ENCODE measurements at places on chromosomes 16 and 17.
A peak's percentile ranks its signal among the peaks of the same experiment; 100 is the strongest.

DNA sequence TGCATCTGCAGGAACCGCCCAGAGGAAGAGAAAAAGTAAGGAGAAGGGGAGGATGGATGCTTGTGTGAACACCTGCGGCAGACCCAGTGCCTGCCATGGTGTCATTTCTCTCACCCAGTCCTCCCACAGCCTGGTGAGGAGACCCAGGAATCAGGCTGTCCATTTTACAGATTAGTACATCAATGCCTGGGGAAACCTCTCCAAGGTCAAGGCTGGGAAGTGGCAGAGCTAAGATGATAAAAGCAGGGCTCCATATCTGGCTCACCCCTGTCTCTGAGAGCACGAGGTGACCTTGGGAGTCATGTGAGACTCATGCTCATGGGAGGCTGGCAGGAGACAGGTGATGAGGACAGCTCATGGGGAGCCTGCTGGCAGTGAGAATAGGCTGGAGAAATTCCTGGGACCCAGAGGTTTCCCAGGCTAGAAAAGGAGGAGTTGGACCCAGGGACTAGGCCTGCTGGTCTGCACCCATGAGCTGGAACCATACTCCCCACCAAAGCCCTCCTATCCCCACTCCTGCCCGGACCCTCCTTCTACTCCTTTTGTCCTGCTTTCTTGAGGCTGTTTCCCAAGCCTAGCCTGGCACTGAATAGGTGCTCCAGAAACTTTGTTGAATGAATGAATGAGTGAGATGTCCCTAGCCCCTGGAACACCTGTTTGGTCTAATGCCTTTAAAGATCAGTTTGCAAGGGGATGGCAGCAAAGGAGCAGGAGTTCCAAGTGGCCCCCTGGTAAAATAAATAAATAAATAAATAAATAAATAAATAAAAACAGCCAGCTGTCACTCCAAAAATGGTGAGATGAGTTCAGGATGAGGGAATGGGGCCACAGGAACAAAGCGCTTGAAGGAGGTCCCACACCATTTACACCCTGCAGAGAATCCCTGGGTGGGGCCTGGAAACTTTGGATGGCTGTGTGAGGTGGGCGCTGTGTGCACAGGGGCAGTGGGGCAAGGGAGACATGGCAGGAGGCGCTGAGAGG lies 1.6 kb downstream of the ZNF629 start:
- no peak for DNase-seq

DNA sequence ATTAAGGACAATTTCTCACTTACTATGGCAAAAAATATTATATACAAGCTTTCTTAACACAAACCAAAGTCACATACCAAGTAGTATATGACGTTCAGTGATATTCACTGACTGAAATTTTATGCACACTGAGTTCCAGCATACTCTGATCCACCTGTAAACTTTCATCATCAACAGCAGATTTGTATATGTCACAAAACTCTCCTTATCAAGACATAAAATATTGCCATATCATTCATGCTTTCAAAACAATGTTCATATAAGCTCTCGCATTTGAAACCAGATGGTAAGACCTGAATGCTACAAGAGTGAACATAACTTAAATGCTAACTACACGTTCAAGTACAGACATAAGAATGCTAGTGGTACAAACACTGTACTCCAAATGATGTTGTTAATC lies 46.7 kb downstream of the GNA13 start:
- no peak for DNase-seq

DNA sequence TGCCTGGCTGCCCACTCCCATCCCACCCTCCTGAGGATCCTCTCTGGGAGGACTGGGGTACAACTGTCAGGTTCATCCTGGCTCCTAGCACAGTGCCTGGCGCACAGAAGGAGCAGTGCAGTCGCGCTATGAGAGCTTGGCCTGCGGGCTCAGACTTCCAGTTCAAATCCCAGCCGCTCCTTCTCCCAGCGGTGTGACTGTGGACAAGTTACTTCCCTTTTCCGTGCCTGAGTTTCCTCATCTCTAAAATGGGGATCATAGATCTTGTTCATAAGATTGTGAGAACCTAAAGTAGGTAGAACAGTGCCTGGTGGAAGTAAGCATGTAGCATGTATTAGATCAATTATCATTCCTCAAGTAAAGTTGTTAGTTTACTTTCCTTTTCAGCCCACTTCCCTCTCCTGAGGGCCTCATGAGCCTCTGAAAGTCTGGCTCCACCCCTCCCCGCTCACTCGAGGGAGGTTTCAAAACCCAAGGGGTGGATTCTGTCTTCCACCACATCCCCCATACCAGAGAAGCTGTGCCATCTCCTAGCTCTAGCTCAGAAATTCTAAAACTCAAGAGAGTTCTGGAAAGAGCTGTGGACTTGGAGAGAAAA lies 19.9 kb upstream of the COL1A1 start:
- no peak for DNase-seq

GRCh38 chr16:65375651-65376050 lies 253.8 kb upstream of the CDH11 start:
- DNase-seq, result no peak

DNA sequence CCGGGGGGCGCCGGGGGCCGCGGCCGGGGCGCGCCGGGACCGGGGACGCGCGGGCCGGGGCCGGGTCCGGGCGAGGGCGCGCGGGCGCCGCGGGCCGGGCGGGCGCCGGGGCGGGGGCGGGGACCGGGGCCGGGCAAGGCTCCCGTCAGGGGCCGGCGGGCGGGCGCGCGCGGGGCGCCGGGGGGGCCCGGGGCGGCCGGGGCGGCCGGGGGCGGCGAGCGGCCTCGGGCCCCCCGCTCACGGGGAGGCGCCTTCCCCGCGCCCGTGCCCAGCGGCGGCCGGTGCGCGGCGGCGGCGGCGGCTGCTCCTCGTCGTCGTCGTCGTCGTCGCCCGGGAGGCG lies 563 bp downstream of the ZCCHC14 start:
- DNase-seq, result no peak

- DNase-seq, result no peak
These were observed 61.7 kb upstream of the LYRM9 start for GRCh38 chr17:27954548-27955495.

DNA sequence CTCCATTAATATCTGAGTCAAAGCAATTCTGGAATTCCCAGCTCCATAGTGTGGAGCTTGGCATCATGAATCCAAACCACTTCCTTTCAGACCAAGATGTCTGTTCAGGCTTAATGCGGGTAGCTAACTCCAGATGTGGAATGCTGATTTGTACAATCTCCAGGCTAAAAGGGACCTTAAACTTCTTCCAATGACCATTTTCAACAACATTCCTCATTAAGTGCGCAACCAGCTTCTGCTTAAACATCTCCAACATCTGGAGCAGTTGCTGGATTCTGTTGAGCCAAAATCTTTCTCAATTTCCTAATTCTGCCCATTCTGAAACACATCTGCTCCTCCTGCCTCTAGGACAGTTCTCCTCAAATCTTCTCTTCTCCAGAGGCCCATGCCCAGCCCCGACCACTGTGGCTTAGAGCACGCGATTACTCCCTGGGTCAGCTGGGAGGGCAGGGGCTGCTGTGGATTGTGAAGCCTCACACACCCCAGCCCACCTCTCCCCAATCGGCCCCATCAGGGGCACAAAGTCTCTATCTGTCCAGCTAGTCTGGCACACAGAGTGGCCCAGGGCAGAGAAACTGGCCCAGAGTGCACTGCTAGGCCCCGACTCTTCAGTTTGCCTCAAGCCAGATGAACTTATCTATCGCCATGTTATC lies 36.2 kb downstream of the ASPA start:
- no peak for DNase-seq

DNA sequence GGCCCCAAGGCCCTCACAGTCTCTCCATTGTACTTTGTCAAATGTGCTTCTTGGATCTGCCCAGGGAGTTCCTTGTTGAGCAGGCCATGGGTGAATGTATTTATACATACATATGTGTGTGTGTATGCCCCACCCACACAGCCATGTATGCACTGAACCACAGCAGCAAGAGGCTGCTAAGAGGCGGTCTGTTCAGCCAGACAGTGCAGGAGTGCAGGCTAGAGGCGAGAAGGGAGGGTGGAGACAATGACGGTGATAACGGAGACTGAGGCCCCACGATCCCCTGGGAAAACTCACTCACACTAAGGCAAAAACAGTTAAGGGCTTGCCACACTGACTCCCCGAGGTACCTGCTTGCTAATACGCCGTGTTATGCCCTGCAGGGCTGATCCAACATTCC lies 151.0 kb upstream of the CDC42EP4 start:
- no peak for DNase-seq

DNA sequence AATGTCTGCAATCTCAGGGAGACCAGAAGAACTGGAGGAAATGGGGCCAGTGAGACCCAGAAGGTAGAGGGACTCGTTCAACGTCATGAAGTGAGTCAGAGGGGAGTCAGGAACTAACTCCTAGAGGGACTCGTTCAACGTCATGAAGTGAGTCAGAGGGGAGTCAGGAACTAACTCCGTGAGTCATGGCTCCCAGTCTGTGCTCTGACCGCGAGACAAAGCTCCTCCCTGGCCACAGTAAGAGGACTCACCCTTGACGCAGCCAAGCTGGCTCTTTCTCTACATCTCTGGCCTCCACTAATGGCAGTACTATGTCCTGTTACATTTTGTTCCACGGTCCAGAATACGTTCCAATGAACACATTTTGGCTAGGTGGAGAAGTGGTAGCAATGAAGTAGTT lies 902.5 kb downstream of the KCNJ2 start:
- no peak for DNase-seq

GRCh38 chr17:81232616-81233241 lies 6.1 kb downstream of the TEPSIN start:
- no peak for DNase-seq

DNA sequence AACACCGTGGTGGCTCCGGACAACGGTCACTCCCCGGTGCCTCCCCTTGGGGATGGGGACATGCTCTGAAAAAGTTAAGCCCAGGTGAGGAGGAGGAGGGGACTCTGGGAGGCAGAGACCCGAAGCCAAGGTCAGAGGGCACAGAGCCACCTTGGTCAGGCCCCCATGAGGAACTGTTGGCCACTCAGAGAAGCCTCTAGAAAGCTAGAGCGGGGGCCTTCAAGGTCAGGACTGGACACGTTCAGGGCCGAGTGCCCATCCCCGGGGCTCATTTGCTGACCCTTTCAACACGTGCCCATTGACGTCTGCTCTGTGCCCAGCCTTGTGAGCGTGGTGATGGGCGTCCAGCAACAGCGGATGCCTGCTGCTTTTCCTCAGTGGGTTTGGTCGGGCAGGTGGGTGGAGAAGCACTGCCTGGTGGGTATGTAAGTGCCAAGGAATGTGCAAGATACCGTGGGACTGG lies 38.2 kb downstream of the HASPIN start:
- DNase-seq, result no peak

DNA sequence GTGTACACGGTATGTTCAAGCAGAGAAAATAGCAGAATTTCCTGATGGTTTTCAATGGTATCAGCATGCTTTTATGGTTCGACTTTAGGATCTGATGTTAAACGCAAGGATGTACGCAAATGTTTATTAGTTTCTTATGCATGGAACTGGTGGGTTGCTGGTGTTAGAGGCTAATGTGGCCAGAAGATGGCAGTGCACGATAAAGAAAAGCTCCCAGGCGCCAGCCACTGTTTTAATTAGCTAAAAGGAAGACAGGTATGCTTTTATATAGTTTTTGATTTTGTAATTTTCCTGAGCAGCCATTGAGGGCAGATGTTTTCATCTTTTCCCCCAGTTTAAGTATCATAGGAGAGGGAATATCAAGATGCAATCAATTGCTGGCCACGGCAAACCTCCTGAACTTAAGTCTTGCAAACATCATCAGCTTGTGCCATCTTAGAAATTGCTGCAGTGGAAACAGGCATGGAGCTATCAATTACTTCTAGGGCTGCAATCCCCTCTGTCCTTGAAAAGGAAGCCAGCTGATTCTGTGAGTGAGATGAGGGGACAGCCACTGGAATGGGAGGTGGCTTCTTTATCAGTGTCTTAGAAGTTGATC lies 648.5 kb upstream of the RBFOX1 start:
- no peak for DNase-seq

- DNase-seq, result no peak
These were observed 66.8 kb upstream of the GAS7 start for GRCh38 chr17:10265100-10265810.

- DNase-seq, result peak; percentile 87
These were observed 6.6 kb downstream of the WFIKKN2 start for GRCh38 chr17:50841949-50842354.

GRCh38 chr17:57439651-57440050 lies 183.3 kb downstream of the MSI2 start:
- DNase-seq, result no peak

- DNase-seq, result no peak
These were observed 217.8 kb downstream of the CDRT15L2 start for GRCh38 chr17:20797292-20797691.

DNA sequence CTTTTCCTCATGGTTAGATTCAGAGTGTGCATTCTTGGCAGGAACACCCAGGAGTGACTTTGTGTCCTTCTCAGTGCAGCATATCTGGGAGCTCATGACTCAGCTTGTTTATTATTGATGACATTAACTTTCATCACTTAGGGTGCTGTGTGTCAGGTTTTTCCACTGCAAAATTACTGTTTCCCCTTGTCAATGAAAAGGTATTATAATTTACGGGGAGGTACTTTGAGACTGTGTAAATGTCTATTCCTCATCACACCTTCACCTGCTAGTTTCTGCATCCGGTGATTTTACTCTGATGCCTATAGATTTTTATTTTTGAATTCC lies 50.5 kb downstream of the WWP2 start:
- DNase-seq, result no peak

DNA sequence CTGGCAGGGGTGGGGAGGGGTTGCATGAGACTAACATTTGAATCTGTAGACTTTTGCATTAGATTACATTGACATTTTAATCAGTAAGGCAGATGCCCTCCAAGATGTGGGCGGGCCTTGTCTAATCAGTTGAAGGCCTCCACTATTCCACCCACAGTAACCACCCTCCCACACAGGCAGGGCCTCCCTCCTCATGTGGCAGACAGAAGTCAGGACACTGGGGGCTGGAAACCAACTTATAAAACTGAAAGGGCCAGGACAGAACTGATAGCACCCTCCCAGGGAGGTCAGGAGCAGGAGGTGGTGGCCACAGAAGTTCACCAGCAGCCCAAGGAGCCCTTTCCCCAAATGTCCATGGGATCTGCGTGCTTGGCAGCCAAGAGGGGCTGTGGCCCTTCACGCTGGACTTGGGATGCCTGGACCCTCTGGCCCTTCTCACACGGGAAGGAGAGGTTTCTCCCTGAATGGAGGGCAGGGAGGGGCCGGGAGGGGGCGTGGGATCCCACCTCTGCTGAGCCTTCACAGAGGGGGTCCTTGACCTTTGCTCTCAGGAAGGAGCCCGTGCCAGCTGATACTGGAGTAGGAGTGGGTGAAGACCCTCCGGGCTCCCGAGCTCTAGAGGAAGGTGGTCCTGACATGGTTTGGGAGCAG lies 4.6 kb downstream of the PYCR1 start:
- no peak for DNase-seq

GRCh38 chr16:85377388-85378144 lies 235.6 kb upstream of the GSE1 start:
- no peak for DNase-seq
